ENCODE measurements at places on chromosomes 4 and X.

DNA sequence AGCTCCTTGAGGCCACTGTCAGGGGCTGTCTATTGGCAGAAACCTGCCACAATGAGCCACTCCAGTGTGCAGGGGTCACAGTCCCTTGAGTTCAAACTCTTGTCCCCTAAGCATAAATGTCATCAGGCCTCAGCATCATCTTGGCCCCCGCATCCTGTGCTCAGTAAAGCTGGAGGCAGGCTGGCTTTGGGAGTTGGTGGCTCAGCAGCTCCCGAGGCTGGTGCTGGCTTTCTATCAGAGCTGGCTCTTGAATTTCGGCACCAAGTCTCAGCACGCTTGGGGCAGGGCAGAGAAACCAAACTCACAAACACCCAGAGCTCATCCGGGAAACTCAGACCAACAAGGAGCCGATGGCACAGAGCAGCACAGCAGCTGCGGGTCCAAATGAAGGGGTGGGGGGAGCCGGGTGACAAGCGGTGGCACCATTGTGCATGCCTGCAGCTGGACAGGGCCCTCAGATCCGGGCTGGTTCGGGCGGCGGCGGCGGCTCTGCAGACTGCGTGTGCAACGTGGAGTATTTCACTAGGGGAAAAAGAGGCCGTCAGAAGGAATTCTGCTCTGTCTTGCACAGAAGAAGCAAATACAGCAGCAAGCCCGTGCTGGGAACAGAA, 75.5 kb downstream of the MTMR1 start:
- H3K4me3 ChIP-seq: no peak overlapping the region
- DNase-seq: no peak
- no peaks in the 10 kb centered on the region for H3K36me3 ChIP-seq
- no peaks in the 10 kb centered on the region for H3K27me3 ChIP-seq
- H3K4me1 ChIP-seq: no peaks in the 10 kb centered on the region

- H3K27ac ChIP-seq: peak within 1 kb of the TSS; percentile 89
- peak within 1 kb of the TSS; percentile 55 for H3K4me3 ChIP-seq
- no peaks in the 10 kb centered on the region for H3K36me3 ChIP-seq
- peaks cover 4% of the 10 kb centered on the region for H3K27me3 ChIP-seq
Observed at GRCh38 chrX:115560978-115561604, at the start of gene PLS3. Gene PLS3 (plus strand): TSS chrX:115561174. CDS start chrX:115610251, 49,077 bp downstream.

DNA sequence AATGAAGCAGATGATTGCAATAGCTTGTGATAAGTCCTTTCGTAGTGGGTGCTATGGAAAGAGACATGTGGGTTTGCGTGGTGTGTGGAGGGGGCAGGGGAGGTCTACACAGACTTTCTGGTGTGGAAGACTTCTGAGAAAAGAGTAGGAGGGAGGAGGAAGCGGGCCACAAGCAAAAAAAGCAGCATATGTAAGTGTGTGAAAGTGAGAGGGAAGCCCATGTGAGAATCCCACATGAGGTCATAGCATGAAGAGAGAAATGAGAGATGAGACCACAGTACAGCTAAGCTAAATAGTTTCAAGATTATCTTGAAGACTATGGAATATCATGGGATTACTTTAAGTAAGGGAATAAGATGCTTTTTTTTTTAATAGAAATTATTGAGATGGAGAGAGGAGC, 2039.9 kb upstream of the TENM3 start:
- no peak overlapping the region for H3K27ac ChIP-seq
- H3K36me3 ChIP-seq: no peaks in the 10 kb centered on the region
- no peaks in the 10 kb centered on the region for H3K27me3 ChIP-seq
- DNase-seq: no peak
- H3K4me3 ChIP-seq: no peak overlapping the region

DNA sequence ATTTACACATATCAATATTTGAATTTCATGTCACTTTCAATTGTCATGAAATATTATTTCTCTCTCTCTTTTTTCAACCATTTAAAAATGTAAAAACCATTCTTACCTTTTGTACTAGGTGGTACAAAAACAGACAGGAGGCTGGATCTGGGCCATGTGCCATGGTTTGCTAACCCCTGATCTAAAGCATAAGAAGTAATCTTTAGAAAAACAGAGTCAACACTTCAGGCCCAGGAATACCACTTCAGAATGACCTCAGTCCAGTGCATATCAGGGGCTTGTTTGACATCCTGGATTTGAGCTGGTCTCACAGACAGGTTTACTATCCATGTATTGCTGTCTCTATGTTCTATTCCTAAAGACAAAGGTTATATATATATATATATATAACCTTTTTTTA, 102.5 kb downstream of the DCHS2 start:
- no peak overlapping the region for H3K27ac ChIP-seq
- no peak overlapping the region for H3K4me3 ChIP-seq
- H3K4me1 ChIP-seq: no peaks in the 10 kb centered on the region
- no peaks in the 10 kb centered on the region for H3K27me3 ChIP-seq

DNA sequence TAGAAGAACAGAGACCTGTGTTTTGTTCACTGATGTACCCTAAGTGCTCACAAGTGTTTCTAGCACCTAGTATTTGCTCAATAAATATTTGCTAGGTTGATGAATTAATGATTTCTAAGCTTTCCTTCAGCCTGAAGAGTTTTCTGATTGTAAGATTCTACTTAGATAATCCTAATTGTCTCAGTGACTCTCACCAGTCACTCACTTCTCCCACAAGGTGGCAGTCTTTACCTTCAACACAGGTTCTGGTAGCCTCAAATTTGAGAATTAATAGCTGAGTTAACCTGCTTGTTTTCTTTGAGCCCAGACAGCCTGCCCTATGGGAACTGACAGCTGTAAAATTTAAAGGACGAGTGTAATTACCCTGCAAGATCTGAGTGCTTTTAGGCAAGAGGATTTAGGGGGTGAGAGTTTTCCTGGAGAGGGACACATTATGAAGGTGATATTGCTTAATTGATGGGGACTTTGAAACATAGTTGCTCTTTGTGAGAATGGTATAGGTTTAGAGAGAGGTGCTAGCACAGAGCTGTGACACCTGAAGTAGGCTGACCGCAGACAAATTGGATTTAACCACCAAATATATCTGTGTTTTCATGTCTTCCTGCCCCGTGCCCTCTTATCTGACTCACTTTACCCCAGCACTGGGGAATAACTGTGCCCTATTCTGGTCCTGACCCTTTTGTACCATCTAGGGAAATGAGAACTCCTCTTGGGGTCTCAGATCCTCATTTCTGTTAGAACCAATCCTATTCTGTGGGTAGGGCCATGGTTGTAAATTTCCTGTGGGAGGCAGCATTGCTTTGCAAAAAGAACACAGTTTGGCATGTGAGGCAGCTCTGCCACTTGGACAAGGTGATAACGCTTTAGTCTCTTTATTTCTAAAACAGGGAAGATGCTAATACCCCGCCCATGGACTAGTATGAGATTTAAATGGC, 27.7 kb downstream of the CD38 start:
- no peaks in the 10 kb centered on the region for H3K27me3 ChIP-seq
- no peak overlapping the region for H3K27ac ChIP-seq

DNA sequence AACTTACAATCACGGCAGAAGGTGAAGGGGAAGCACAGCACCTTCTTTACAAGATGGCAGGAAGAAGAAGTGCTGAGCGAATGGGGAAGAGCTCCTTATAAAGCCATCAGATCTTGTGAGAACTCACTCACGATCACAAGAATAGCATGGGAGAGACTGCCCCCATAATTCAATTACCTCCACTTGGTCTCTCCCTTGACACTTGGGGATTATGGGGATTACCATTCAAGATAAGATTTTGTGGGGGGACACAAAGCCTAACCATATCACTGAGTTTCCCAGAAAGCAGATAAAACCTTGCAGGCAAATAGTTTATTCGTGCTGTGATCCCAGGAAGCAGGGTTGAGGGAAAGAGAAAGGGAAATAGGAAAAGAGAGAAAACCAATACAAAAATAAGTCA, 69.0 kb upstream of the GYPA start:
- H3K27me3 ChIP-seq: no peaks in the 10 kb centered on the region
- DNase-seq: no peak
- H3K4me1 ChIP-seq: no peaks in the 10 kb centered on the region
- no peak overlapping the region for H3K4me3 ChIP-seq
- H3K36me3 ChIP-seq: no peaks in the 10 kb centered on the region
- H3K27ac ChIP-seq: no peak overlapping the region

- H3K27ac ChIP-seq: no peak overlapping the region
- no peaks in the 10 kb centered on the region for H3K27me3 ChIP-seq
- H3K36me3 ChIP-seq: no peaks in the 10 kb centered on the region
Observed at GRCh38 chr4:79917246-79917645, 155.8 kb downstream of the ANTXR2 start.

DNA sequence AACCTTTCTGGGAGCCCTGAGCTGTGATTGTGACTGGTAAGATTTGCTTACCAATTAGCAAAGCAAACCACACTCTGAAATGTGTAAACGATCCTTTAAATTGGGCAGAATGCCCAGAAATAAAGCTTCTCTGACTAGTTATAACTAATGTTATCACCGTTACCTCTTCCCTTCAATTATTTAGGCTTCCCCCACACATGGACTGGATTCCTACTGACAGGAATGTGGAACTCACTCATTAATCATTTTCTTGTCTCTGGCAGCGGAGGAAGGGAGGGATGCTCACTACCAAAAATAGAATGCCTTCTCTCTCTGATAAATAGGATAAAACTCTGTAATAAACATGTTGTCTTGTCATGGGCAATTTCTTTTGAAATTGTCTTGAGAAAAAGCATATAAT, 25.3 kb upstream of the NWD2 start:
- H3K4me1 ChIP-seq: no peaks in the 10 kb centered on the region
- no peaks in the 10 kb centered on the region for H3K27me3 ChIP-seq
- DNase-seq: no peak
- no peak overlapping the region for H3K4me3 ChIP-seq
- H3K36me3 ChIP-seq: no peaks in the 10 kb centered on the region

- H3K27ac ChIP-seq: no peak overlapping the region
- H3K27me3 ChIP-seq: no peaks in the 10 kb centered on the region
- H3K4me1 ChIP-seq: no peaks in the 10 kb centered on the region
- no peak overlapping the region for H3K4me3 ChIP-seq
- H3K36me3 ChIP-seq: no peaks in the 10 kb centered on the region
Observed at GRCh38 chr4:21517126-21517859, 431.3 kb downstream of the KCNIP4 start.

All from pancreas (tissue), 10 donors.